ENCODE measurements at places on chromosomes 1 and 21. TPM values are rescaled to one million over a fixed set of nuclear protein-coding genes. Genes with fewer than 3 reads are reported as not detected.

The TMEM50B gene
- total RNA-seq = 27.5 TPM

The ECM1 gene
- 18.4 TPM for total RNA-seq

The OR2G6 gene
- 4.3 TPM for total RNA-seq

The PKP1 gene
- total RNA-seq = 48.3 TPM

The DNASE2B gene
- not detected for total RNA-seq
